T-cell (primary cell): ENCODE measurements at places on chromosomes 3 and 15. TPM values are rescaled to one million over a fixed set of nuclear protein-coding genes. Genes with fewer than 3 reads are reported as not detected.

- no peak overlapping the region for H3K27ac ChIP-seq
- no peaks in the 10 kb centered on the region for H3K27me3 ChIP-seq
- H3K4me3 ChIP-seq, result no peak overlapping the region
- no peak for DNase-seq
- peaks cover 5% of the 10 kb centered on the region for H3K4me1 ChIP-seq
- H3K36me3 ChIP-seq, result no peaks in the 10 kb centered on the region
These were observed 25.3 kb downstream of the TRANK1 start for GRCh38 chr3:36919439-36920160.

- no peaks in the 10 kb centered on the region for H3K4me1 ChIP-seq
- H3K4me3 ChIP-seq, result no peak overlapping the region
- H3K36me3 ChIP-seq, result no peaks in the 10 kb centered on the region
These were observed 187.2 kb upstream of the NR2E3 start for GRCh38 chr15:71623111-71623510.

DNA sequence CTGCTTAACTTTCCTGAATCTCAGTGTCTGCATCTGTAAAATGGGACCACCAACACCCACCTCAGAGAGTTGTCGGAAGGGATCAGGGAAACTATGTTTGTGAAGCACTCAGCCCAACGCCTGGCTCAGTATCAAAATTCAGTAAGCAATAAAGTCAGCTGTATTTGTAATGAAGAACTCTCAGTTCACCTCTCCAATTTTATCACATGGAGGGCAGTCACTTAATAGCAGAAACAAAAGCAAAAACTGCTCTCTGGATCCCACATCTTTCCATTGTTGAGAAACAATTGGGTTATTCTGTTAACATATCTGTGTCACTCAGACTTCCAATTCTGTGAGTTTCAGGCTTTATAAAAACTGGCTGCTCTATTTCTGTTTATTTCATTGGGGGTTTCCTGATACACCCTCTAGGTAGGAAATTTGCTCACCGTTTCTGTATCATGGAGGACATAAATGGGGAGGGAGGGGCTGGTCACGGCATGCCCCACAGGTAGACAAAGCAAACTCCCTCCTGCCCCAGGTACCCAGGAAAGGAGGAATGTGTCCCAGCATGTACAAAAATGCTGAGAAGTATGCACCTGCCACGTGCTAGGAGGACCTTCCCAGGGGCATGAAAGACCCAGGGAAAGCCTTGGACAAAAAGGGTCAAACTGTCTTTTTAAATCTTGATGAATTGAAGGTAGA, 81.4 kb upstream of the LMOD3 start:
- peaks cover 14% of the 10 kb centered on the region for H3K4me1 ChIP-seq
- no peak overlapping the region for H3K4me3 ChIP-seq
- DNase-seq, result no peak
- H3K27ac ChIP-seq, result no peak overlapping the region
- no peaks in the 10 kb centered on the region for H3K27me3 ChIP-seq

DNA sequence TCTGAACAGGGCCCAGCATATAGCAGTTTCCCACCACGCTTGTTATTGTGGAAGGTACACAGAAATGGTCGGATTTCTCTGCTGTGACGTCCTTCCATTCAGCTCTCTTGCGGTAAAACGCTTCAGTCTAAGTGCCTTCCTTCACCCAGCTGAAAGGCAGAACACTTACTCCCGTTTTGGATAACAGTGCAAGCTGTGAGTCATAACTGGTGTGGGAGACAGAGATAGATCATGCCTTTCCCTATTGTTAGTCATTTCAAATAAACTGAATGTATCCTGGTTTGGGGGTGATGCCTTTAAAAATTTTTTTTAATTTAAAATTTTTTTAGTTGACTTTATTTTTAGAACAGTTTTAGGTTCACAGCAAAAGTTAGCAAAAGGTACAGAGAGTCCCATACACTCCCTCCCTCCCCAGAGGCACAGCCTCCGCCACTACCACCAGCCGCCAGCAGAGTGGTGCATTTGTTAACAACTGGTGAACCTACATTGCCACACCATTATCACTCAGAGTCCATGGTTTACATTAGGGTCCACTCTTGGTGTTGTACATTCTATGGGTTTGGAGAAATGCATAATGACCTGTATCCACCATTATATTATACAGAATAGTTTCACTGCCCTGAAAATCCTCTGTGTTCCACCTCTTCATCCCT, 94.9 kb upstream of the NSMCE3 start:
- H3K4me3 ChIP-seq, result no peak overlapping the region
- no peaks in the 10 kb centered on the region for H3K4me1 ChIP-seq
- H3K36me3 ChIP-seq, result no peaks in the 10 kb centered on the region
- H3K27me3 ChIP-seq, result no peaks in the 10 kb centered on the region

GRCh38 chr15:69489073-69489571, 36.5 kb downstream of the RPLP1 start:
- no peaks in the 10 kb centered on the region for H3K36me3 ChIP-seq
- no peak overlapping the region for H3K4me3 ChIP-seq
- no peaks in the 10 kb centered on the region for H3K4me1 ChIP-seq
- DNase-seq, result no peak
- peaks cover 9% of the 10 kb centered on the region for H3K27me3 ChIP-seq

- H3K36me3 ChIP-seq, result no peaks in the 10 kb centered on the region
- no peaks in the 10 kb centered on the region for H3K4me1 ChIP-seq
- no peak overlapping the region for H3K27ac ChIP-seq
These were observed 32.6 kb downstream of the GOLIM4 start for GRCh38 chr3:168063122-168063521.

GRCh38 chr3:184694133-184694665, 17.7 kb downstream of the MAGEF1 start:
- H3K27ac ChIP-seq, result no peak overlapping the region
- H3K4me3 ChIP-seq, result no peak overlapping the region

- DNase-seq, result no peak
- H3K27ac ChIP-seq, result no peak overlapping the region
- H3K27me3 ChIP-seq, result no peaks in the 10 kb centered on the region
- H3K4me3 ChIP-seq, result no peak overlapping the region
These were observed 145.3 kb upstream of the ROPN1 start for GRCh38 chr3:124137216-124137615.

DNA sequence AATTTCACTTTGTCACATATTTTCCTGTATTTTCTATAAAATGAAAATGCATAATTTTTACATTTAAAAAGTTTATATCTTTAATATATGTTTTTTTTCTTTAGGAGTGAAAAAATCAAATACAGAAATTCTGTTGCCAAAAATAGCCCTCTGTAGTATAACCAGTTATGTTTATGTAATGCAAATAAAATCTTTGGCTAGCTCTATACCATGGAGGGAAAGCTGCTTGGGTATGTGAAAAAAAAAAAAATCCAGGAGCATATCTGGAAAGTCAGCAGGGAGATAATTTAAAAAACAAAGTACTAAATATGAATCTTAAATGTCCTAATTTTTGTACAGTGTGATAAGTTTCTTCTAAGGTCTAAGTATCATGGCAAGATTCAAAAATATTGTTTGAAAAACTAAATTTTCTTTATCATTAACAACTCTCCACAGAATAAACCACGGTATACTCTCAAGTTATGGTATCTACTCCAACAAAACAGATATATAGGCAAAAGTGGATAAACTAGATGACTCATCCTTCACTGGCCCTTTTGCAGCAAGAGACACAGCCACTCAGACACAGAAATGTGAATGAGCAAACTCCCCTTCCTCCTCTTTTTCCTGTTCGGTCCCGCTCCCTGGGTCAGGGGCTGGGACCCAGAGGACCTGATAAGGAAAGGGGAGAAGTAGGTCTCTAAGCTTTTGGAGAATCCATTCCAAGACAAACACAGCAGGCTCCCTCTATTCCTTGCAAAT, 66.6 kb downstream of the PDZRN3 start:
- no peak for DNase-seq
- H3K4me1 ChIP-seq, result no peaks in the 10 kb centered on the region
- no peaks in the 10 kb centered on the region for H3K27me3 ChIP-seq
- no peaks in the 10 kb centered on the region for H3K36me3 ChIP-seq

The POLQ gene
- 0.47 TPM for total RNA-seq

The KIF7 gene
- 0.10 TPM for total RNA-seq

The DPPA2 gene
- not detected for total RNA-seq
